ENCODE measurements at places on chromosomes 5 and 9. TPM values are rescaled to one million over a fixed set of nuclear protein-coding genes. Genes with fewer than 3 reads are reported as not detected.

The GPX8 gene
- total RNA-seq: 138 TPM

The RACK1 gene
- 3,255 TPM for total RNA-seq

The NR4A3 gene
- total RNA-seq: 0.26 TPM

The HEMGN gene
- total RNA-seq: not detected

The OR13C9 gene
- not detected for total RNA-seq

The C5orf63 gene
- total RNA-seq: 1.4 TPM

The TMEM171 gene
- total RNA-seq: 3.5 TPM

The SPINK4 gene
- not detected for total RNA-seq

The FOXD4L4 gene
- not detected for total RNA-seq

The AUH gene
- total RNA-seq: 18.2 TPM

The TSLP gene
- total RNA-seq: 0.47 TPM

The BHMT2 gene
- total RNA-seq: 1.9 TPM
